ENCODE measurements at places on chromosomes 2 and 18. TPM values are rescaled to one million over a fixed set of nuclear protein-coding genes. Genes with fewer than 3 reads are reported as not detected.

Gene RAB27B
- 0.10 TPM for total RNA-seq

Gene OSGEPL1
- total RNA-seq: 7.6 TPM

Gene SPATA3
- total RNA-seq: not detected

Gene SYT4
- total RNA-seq: not detected

Gene RIT2
- total RNA-seq: not detected

Gene EFR3B
- 0.67 TPM for total RNA-seq

Gene VWC2L
- total RNA-seq: not detected

Gene ABCB11
- total RNA-seq: 0.98 TPM

Gene RELCH
- total RNA-seq: 42.7 TPM

Gene DSC2
- total RNA-seq: not detected

Gene NAPG
- 51.0 TPM for total RNA-seq

Gene DIPK1C
- total RNA-seq: not detected

Gene SPDYA
- 0.33 TPM for total RNA-seq

Gene GULP1
- 22.2 TPM for total RNA-seq

Gene GALNT5
- total RNA-seq: not detected

Gene TBR1
- total RNA-seq: 0.10 TPM

Gene PLA2R1
- total RNA-seq: 32.0 TPM

Gene DLGAP1
- total RNA-seq: 0.10 TPM

Gene FBXO15
- total RNA-seq: not detected

Gene KLF7
- 33.5 TPM for total RNA-seq

Gene C2orf92
- 2.0 TPM for total RNA-seq

Gene CKAP2L
- total RNA-seq: 12.2 TPM

Gene AKAIN1
- total RNA-seq: not detected

Gene MBOAT2
- 8.3 TPM for total RNA-seq

Gene GALR1
- not detected for total RNA-seq

Gene ALMS1
- 15.9 TPM for total RNA-seq

Gene RAB17
- 9.5 TPM for total RNA-seq

Gene LDLRAD4
- total RNA-seq: 7.0 TPM

Gene ITGA6
- total RNA-seq: 218 TPM

Gene GTF2A1L
- total RNA-seq: not detected

Gene LIMS3
- total RNA-seq: 34.9 TPM

Gene KCTD18
- 8.6 TPM for total RNA-seq

Gene SCN7A
- total RNA-seq: not detected

Gene SLC4A5
- 0.65 TPM for total RNA-seq

Gene HOXD12
- total RNA-seq: not detected

Gene SLC19A3
- 0.33 TPM for total RNA-seq

Gene TUBA3E
- total RNA-seq: not detected

Gene EMILIN2
- 4.6 TPM for total RNA-seq

Gene SCG2
- total RNA-seq: not detected

Gene SERPINB2
- 0.65 TPM for total RNA-seq

Gene MROH2A
- total RNA-seq: not detected

Gene CXCR2
- total RNA-seq: not detected

Gene CCDC85A
- 6.2 TPM for total RNA-seq

Data from vein endothelial cell (primary cell).